ENCODE measurements at places on chromosomes 6 and 20. TPM values are rescaled to one million over a fixed set of nuclear protein-coding genes. Genes with fewer than 3 reads are reported as not detected.

Gene TINAG
- polyA plus RNA-seq: not detected

DNA sequence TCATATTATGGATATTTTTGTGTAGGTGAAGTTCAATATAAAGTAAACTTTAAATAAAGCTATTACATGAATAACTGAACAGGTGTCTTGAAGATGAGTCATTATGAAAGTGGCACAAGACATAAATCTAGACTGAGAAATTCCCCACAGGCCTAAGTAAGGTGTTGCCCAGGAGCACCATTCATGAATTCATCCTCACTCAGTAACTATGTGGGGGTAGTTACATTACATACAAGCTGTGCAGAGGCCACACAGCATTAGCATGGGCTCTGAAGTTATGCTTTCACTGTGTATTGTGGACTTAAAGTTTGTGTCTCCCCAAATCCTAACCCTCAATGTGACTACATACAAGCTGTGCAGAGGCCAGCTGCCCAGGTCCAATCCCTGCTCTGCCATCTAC lies 65.9 kb downstream of the BCAS1 start:
- DNase-seq: no peak

DNA sequence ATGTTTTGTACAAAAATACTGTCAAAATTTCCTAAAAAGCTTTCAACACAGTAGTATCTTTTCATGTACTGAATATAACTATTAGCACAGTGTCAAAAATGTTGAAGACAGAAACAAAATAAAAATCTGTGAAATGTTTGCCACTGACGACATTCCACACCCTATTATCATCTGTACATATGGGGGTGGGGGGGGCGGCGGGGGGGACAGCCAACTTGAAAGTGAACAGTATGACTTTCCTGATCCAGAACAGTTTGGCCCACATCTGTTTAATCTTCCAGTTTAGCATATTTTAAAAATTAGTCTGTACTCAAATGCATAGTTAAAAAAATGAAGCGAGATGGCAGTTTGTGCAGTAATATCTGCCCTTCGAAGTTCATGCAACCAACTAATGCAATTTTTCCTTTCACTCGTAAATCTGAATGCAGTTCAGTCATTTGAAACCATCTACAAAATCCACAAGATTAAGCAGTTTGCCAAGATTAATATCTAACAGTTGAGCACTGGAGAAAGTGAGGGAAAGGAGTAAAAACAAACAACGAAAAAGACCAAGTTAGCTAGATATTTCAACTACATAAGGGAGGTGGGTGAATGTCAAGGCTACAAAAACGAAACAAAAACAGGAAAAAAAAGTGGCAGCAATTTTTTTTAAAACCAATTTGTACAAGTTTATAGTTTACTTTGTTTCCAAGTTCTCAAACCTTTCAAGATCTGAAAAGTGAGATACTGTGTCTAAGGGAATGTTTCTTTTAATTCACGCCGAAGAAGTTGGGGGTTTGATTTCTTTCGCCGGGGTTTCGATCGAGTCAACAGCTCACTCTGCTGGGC lies 1.9 kb downstream of the CITED2 start:
- no peak for DNase-seq

- DNase-seq: no peak
These were observed 10.0 kb upstream of the ANKRD60 start for GRCh38 chr20:58238490-58238889.

Gene KCNS1
- 0.64 TPM for polyA plus RNA-seq

Gene HLA-DQB1
- polyA plus RNA-seq: not detected

Gene HLA-DQA2
- polyA plus RNA-seq: not detected

DNA sequence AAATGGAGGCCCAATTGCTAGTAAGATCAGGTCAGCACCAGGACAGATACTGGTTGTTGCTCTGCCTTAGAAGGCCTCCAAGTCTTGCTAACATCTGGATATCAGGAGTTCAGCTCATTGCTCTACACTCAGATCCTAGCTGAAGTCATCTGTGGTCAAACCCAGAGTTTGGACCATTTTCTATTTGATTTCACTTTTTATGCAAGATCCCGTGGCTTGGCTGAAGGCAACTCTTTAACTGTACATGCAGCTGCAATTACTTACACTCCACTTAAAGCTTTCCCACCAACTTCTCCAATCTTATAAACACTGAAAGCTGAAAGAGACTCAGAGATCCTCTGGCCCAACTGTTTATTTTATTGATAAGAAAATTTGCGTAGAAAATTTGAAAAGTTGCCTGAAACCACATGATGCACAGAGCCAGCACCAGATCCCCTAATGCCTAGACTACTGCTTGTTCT lies 2.7 kb downstream of the SLC17A2 start:
- DNase-seq: no peak

Measured in BJ (cell line).